KBM-7 (cell line): ENCODE measurements at places on chromosomes 5 and 9.

DNA sequence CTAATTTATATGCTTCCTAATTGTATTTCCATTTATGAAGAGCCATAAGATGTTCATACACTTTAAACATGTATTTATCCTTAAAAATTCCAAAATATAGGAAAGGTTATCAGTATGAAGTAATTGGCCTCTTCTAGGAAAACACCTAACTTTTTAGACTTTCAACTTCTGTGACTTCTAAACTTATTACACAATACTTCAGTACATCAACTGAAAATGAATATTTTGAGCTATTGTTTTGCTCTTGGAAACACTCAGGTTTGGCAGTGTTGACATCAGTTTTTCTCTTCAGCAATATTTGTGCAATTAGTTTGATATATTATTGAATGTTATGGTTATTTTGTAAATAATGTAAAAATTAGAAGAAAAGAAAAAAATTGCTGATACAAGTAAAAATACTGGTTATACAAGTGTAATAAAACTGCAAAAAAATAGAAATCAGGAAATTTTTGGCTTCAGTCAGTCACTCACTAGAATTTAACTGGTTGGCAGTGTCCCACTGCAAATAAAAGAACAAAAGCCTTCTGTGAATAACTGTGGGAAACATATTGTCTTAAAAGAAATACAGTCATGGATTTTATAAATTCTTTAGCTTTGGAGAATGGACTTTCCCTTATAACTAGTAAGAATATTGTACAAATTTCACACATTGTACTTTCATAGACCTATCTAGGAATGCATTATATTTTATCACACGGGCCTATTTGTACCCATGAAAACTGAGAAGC lies 635.9 kb downstream of the TLE1 start:
- no peak for DNase-seq

GRCh38 chr5:67120032-67120431 lies 76.6 kb downstream of the CD180 start:
- no peak for DNase-seq

DNA sequence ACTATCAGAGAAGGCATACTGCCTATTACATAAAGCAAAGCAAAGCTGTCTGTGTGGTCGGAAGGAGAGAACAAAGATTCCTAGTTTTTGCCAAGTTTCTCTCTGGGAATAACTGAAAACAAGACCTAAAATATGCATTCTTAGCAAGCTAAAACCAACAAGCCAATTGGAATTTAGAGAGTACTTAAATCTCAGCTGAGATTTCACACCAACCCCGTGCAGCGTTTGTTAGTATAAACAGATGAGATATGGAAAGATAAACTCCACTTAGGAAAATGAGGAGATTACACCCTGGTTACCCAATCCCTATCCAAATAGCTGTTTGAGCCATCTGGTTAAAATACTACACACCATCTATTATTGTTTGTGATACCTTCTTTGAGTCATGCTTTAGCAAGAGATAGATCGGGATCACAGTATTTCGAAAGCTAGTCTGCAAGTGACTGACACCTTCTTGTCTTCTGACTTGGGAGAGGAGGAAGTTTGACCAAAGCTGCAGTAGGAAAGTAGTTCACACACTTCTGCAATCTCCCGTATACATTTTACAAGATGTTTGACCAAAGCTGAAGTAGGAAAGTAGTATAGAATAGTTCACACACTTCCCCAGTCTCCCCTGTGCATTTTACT lies 18.2 kb downstream of the FAF2 start:
- DNase-seq, result peak; percentile 48

- DNase-seq, result no peak
Observed at GRCh38 chr5:50694027-50694590, 27.7 kb downstream of the PARP8 start.

- DNase-seq, result peak; percentile 76
Observed at GRCh38 chr5:82364497-82364896, 86.3 kb upstream of the RPS23 start.

GRCh38 chr9:91802391-91802790 lies 147.6 kb downstream of the ROR2 start:
- DNase-seq, result no peak

DNA sequence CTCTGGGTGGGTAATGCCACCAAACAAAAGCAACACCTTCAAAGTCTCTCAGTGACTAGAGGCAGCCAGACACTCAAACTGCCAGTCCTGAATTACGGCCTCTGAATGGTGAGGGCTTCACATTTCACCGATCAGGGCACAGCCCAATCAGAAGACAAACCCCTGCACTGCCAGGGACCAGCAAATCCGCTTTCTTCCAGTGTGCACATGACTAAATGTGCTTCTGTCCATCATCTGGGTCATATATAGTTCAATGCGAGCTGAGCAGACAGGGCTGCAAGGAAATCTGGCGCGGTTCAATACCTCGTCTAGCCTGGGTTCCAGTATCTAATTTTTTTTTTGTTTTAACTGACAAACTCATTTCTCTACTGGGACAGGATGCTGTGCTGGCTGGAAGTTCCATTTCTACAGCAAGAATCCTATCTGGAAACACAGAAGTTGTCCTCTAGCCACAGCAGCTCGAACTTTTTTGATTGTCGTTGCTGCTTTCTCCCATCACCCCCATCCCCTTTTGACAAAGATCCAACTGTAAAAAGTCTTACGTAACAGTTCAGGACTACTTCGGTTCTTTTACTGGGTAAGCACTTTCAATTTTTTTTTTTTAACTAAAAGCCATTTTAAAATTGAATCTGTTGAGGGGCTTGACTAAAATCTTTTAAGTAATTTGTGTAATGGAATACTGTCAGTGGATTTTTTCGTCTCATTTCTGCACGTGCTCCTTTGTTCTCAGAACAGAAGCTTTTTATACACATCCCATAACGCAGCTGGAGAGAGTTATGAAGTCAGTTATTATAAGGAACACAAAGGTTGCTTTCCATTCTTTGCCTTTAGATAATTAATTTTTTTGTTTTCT lies 112.7 kb downstream of the NR6A1 start:
- peak; percentile 93 for DNase-seq

- DNase-seq, result no peak
Observed at GRCh38 chr9:128575469-128575868, 23.1 kb downstream of the SPTAN1 start.

- DNase-seq, result no peak
Observed at GRCh38 chr9:128206484-128206883, 3.3 kb downstream of the DNM1 start.

GRCh38 chr5:28954074-28954473 lies 1915.7 kb upstream of the CDH9 start:
- DNase-seq, result no peak

GRCh38 chr5:141958113-141958512 lies at the start of gene PCDH12:
Gene PCDH12, minus strand, starts transcription at chr5:141958202. Its CDS starts 351 bp downstream, at chr5:141957851.
- DNase-seq, result peak; percentile 75

DNA sequence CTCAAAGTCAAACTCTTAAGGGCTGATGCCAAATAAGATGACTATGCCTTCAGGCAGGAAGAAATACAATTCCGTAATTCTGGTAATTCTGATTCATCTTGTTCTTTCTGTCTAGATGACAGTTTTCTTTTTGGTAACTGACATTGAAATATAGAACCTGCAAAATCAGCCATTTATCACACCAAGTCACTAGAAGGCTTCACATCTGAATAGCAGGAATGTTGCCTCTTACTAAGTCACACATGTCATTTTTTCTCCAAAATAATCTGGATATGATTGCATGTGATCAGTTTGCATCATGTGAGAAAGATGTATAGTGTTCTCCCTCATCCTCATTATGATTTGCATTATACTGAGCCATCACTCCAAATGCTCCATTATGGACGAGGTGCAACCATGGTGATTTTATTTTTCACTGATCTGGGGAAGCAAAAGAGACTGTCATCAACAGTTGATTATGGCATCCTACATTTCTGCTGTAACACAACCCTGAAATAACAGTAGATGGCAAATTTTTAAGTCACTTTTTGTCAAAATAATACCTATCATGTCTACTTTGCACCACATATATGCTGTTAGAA lies 69.0 kb downstream of the HCN1 start:
- DNase-seq, result no peak

- no peak for DNase-seq
Observed at GRCh38 chr9:132164604-132165362, 2.9 kb downstream of the NTNG2 start.
